HS-5 (cell line): ENCODE measurements at places on chromosomes 5 and 9.
A peak's percentile ranks its signal among the peaks of the same experiment; 100 is the strongest.

- peak; percentile 41 for DNase-seq
Measured at GRCh38 chr5:115068239-115069086, 101.2 kb downstream of the TRIM36 start.

DNA sequence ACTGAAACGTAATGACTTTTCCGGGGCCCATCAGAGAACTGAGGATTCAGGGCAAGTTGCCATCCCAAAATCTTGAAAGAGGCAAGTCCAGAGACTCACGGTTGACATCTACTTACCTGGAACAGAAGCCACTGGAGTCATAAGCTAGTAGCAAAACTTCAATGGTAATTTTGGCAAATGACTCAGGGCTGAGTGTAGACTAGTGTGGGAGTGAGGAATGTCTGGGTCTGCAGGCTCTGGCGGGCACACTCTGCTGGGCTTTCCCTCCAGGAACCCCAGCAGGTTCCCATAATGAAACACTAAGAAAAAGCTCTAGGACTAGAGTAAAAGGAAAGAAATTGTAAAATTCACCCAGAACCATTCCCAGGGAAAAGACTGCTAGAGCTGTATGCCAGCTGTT, 122.9 kb upstream of the NFIL3 start:
- no peak for DNase-seq

- DNase-seq = no peak
Measured at GRCh38 chr9:127832248-127832647, 22.2 kb downstream of the ENG start.

DNA sequence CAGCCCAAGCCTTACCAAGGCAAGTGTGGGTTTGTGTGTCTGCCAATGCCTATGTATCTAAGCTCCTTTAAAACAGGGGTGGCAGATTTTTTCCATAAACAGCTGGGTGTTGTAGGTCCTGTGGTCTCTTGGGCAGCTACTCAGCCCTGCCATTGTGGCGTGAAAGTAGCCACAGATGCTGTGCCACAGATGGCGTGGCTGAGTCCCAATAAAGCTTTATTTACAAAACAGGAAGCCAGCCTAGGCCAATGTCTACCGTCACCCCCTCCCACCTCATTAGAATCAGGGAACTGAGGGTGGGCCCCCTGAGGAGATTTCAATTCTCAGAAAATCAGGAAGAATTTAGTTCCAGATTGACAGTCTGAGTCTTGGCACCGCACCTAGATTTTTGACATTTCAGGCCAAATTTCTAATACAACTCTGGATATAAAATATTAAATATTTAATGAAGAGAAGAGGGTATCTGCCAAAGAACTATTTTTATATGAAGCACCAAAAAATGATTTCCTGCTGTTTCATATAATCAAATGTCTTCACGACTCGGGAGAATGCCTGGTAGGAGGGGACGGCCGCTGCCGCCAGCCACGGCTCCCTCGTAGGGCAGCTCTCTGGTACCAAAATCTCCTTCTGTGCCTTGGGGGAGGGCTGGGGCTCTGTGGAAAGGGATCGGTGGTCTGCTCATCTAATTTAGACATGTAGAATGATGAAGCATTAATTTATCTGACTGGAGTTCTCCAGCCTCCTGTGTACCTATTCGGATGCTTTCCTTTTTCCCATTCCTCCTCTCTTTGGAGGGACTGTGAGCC, 420.9 kb downstream of the IRX2 start:
- no peak for DNase-seq

DNA sequence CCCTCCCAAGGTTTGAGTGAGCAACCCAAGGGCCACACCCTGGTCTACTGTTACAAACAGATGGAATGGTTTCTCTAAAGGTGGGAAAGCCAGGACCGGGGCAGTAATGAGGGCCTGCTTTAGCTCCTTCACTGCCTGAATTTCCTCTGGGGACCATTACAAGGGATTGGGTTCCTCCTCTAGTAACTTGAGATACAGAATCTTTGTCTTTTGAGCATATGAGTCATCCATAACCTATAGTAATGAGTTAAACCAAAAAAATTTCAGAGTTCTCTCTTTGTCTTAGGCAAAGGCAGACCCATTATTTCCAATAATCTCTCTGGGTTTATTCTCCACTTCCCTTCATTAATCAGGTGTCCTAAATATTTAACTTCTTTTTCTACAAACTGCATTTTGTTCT, 618.8 kb downstream of the HINT1 start:
- no peak for DNase-seq

DNA sequence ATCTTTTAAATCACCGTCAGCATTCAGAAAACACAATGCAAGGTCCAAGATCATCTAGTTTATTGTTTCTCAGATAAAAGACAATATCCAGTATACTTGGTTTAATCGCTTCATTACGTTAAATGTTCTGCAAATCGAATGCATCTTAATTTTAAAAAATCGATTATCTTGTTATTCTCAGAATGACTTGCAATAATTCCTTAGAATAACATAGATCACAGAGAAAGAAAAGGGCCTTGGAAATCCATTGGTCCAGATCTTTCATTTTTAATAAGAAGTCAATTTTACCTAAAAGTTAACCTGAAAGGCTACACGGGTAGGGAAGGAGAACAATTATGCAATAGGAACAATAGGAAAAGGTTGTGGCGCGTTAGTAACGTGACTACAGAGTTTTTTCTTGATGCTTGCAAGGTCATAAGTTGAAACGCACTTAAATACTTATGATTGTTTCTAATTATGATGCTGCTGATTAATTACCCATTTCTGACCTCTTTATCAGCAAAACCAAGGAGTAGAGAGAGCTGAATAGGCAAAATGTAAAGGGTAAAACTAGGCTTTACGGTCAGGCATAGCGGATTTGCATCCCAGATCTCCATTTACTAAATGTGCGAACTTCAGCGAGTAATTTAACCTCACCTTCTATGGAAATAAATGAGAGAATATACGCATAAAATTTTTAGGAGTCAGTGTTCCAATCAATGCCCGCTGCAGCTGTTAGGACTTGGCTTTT, 769 bp upstream of the LYRM7 start:
- DNase-seq = no peak

DNA sequence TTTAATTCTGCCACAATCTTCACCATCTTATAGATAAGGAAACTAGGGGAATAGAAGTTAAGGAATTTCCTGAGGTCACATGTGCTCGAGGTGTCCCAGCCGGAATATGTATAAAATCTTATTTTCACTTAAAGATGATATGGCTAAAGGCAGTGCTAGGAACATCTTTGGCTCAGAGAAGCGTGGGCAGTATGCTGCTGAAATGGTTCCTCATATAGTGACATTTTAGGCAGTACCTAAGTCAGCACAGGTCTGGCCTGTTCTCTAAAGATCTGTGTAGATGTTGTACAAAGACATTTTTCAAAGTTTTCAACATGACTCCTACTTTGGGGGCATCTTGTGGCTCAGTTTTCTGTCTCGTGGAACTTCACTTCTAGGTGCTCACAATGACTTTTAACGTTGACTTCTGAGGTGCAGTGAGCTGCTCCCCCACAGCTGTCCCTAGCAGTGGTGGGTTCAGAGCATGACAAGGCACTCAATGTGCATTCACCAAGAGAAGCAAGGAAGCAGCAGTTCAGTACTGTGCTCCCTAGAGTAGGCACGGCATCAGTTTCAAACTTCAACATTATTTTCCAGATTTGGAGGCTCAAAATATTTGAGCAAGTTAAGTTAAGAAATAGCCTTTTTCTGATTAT, 40.3 kb downstream of the TNFAIP8 start:
- DNase-seq = no peak

- DNase-seq = no peak
Measured at GRCh38 chr5:36070687-36071571, 4.2 kb upstream of the UGT3A2 start.

- no peak for DNase-seq
Measured at GRCh38 chr9:27514551-27514950, 9.5 kb upstream of the IFNK start.

DNA sequence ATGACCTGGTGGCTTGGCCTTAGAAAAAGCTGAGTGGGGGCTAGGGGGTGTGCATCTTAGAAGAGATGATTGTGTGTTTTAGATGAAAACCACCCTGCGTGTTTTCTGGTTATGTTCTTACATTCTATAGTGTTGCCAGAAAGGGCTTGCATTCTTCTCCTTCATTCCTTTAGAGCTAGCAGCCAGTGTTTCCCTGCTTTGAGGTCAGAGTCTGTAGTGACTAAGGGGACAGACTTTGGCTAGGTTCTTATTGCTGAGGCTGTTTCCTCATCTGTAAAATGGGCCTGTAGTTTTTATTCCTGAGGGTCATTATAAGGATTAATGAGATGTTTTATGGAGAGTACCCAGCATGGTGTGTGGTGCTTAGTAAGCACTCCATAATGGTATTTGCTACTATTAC, 6.4 kb downstream of the MAST4 start:
- no peak for DNase-seq

DNA sequence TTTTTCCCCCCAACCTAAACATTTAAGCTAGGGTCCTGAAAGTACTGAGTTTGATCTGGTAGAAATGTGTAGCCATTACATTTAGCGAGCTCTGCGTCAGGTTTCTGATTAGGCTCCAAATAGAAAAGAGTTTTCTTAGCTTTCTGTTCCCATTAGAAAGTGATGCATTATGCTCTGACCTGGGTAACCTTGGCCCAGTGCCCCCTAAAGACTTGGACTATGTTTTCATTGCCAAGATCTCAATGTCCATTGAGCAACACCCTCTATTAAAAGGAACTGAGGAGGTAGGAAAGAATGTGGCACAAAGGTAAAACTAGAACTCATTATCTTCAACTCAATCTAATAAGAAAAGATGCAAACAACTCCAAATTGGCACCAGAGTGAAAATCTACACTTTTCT, 358.9 kb upstream of the PCSK5 start:
- no peak for DNase-seq

DNA sequence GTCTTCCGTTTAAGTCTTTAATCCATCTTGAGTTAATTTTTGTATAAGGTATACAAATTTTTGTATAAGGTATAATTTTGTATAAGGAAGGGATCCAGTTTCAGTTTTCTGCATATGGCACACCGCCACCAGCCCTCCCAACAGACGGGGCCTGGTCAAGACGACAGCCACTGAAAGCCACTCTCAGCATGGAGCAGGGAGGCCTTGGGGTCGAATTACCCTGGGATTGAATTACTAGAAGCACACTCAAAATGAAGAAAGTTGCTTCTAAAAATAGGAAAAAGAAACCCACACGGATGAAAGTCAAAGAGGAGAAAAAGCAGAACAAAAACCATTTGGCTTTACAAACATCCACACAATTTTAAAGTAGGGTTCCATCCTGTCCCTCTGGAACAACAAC, 586.2 kb upstream of the ADAMTS16 start:
- no peak for DNase-seq

GRCh38 chr5:59596586-59597350, 296.8 kb downstream of the PDE4D start:
- peak; percentile 47 for DNase-seq

DNA sequence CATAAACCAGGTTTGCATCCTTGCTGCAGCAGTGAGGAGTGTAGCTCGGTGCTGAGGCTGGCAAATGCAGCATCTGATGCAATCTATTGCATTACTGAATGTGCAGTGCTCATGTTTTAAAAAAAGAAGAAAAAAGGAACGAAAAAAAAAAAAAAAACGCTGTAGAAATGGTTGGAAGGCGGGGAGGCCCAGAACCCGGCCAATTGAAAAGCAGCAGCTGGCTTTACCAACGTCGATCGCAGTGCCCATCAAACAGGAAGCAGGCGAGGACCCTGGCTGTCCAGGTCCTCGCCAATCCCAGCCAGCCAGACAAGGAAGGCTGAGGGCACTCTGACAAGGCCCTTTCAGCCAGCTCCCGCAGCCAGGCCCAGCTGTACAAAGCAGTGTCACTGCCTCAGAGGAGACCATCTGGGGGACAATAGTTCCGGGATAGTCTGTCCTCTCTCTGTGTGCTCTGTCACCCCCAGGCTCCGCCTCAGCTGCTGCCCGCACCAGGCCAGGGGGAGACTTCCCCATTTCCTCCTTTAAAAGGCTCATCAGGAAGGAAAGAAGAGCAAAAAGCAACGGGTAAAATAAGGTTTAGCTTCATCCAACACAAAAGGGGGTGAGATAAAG, 21.8 kb upstream of the CPEB4 start:
- DNase-seq = no peak

GRCh38 chr5:80417973-80418372, 10.1 kb downstream of the ZFYVE16 start:
- DNase-seq = no peak

- DNase-seq = no peak
Measured at GRCh38 chr5:118988866-118989180, 476 bp upstream of the DTWD2 start.

GRCh38 chr9:36788534-36788933, 215.8 kb downstream of the MELK start:
- DNase-seq = no peak

- no peak for DNase-seq
Measured at GRCh38 chr9:97845130-97845529, 7.9 kb upstream of the FOXE1 start.

DNA sequence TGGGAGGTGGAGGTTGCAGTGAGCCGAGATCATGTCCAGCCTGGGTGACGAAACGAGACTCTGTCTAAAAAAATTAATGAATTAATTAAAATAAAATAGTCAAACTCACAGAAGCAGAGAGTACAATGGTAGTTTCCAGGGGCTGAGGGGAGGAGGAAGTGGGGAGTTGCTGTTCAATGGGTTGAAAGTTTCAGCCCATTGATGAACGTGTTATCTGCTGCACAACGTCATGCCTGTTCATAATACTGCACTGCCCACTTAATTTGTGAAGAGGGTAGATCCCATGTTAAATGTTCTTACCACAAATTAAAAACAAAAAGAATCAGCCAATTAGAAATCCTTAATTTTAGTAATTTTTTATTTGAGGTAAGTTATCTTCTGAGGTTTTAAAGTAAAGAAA, 16.4 kb upstream of the RUFY1 start:
- DNase-seq = no peak

- DNase-seq = peak; percentile 95
Measured at GRCh38 chr9:3863111-3863528, 337.3 kb upstream of the RFX3 start.

DNA sequence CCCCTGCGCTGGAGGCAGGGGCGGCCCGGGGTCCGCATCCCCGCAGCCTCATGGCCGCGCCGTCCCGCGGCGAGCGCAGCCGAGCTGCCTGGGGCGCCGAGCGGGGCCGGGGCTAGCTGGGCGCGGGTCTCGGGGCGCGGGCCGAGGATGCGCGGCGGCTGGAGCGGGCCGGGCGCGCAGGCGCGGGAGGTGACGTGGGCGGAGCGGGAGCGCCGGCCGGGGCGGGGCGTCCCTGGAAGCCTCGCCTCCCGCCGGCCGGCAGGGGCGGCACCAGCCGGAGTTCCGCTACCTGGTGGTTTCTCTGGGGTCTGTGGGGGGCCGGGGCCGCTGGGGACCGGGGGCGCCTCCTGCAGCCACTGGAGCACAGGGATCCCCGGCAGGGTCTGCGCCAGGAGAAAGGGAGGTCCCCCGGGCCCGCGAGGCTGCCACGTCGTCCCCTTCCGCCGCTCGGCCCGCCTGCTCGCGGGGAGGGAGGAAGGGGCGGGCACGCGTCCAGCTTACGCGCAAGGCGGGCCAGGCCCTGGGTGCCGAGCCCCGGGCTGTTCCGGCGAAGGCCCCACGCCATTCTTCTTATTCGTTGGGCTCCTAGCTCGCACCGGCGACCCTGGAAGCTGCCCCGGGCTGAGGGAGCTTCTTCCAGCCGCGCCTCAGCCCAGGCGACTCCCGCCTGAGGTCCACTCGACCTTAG, at the start of gene LPCAT1:
LPCAT1 (minus strand) TSS at position 168 of the 688 bp plus-strand sequence; CDS start at position 52, 116 bp downstream.
- DNase-seq = peak; percentile 28

- DNase-seq = no peak
Measured at GRCh38 chr5:135477613-135478066, 25.5 kb upstream of the TIFAB start.
